Esophagus muscularis mucosa (tissue), 4 donors: ENCODE measurements at places on chromosomes 11 and 22. TPM values are rescaled to one million over a fixed set of nuclear protein-coding genes. Genes with fewer than 3 reads are reported as not detected.

DNA sequence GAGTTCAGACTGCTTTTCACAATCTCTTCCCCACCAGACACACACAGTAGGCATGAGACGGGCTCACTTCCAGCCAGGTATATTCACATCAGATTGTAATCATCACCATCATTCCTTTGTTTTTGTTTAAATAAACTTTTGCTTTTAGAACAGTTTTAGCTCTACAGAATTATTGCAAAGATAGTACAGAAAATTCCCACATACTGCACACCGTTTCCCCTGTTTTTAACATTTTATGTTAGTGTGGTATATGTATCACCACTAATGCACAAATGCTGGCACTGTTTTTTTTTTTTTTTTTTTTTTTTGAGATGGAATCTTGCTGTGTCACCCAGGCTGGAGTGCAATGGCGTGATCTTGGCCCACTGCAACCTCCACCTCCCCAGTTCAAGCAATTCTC is 83.3 kb upstream of the ANO1 start:
- no peaks in the 10 kb centered on the region for H3K4me1 ChIP-seq
- no peak overlapping the region for H3K27ac ChIP-seq
- no peaks in the 10 kb centered on the region for H3K27me3 ChIP-seq

GRCh38 chr22:39896313-39896996 is 2.9 kb upstream of the ENTHD1 start:
- H3K27ac ChIP-seq = no peak overlapping the region
- no peaks in the 10 kb centered on the region for H3K4me1 ChIP-seq
- no peaks in the 10 kb centered on the region for H3K36me3 ChIP-seq
- DNase-seq = no peak

- H3K4me1 ChIP-seq = no peaks in the 10 kb centered on the region
- H3K27me3 ChIP-seq = peaks cover 22% of the 10 kb centered on the region
- no peak overlapping the region for H3K27ac ChIP-seq
Measured at GRCh38 chr22:46428602-46429324, 93.2 kb downstream of the TRMU start.

GRCh38 chr11:14345668-14346067 is 13.3 kb downstream of the RRAS2 start:
- H3K4me3 ChIP-seq = no peak overlapping the region
- H3K36me3 ChIP-seq = no peaks in the 10 kb centered on the region
- DNase-seq = no peak

The C11orf42 gene
- total RNA-seq = not detected

The C22orf31 gene
- not detected for total RNA-seq

The OR2D2 gene
- total RNA-seq = not detected

The OR52H1 gene
- total RNA-seq = not detected
